ENCODE measurements at places on chromosomes 11 and 22.

GRCh38 chr11:114026355-114026754 is 33.2 kb upstream of the ZBTB16 start:
- no peak for DNase-seq

DNA sequence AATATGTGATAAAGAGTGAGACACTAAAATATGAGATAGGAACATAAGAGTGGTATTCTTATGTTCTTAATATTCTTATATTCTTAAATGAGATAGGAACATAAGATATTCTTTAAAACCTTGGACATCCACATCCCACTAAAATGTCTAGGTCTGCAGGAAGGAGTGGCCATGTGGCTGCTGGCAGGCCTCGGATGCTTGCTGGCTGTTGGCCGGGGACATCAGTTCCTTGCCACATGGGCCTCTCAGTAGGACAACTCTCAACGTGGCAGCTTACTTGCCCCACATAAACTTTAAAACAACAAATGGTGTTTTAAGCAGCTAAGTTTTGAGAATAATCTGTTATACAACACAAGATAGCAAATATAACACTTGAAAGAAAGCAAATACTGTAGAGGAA is 240.1 kb downstream of the CASP12 start:
- no peak for DNase-seq

GRCh38 chr22:41368543-41369423 is 13.0 kb upstream of the TEF start:
- DNase-seq: no peak

- DNase-seq: no peak
Observed at GRCh38 chr11:73971175-73971719, 11.4 kb downstream of the UCP2 start.

GRCh38 chr11:45774786-45775185 is 30.2 kb upstream of the SLC35C1 start:
- DNase-seq: no peak

DNA sequence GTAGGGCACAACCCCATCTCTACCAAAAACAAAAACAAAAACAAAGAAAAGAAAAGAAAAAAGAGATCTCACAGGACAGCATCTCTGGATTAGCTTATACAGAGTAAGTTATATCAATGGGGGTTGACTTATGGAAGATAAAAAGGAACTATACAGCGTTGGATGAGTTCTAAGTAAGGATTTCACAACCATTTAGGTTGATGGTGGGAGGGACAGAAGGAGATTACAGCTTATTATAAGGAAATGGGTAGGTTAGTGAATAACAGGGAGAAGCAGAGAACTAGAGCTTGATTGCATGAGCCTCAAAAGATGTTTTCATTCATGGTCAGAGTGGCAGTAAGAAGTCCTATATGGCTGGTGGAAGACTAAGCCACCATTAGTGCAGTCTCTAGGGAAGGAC is 60.3 kb downstream of the CECR2 start:
- no peak for DNase-seq

DNA sequence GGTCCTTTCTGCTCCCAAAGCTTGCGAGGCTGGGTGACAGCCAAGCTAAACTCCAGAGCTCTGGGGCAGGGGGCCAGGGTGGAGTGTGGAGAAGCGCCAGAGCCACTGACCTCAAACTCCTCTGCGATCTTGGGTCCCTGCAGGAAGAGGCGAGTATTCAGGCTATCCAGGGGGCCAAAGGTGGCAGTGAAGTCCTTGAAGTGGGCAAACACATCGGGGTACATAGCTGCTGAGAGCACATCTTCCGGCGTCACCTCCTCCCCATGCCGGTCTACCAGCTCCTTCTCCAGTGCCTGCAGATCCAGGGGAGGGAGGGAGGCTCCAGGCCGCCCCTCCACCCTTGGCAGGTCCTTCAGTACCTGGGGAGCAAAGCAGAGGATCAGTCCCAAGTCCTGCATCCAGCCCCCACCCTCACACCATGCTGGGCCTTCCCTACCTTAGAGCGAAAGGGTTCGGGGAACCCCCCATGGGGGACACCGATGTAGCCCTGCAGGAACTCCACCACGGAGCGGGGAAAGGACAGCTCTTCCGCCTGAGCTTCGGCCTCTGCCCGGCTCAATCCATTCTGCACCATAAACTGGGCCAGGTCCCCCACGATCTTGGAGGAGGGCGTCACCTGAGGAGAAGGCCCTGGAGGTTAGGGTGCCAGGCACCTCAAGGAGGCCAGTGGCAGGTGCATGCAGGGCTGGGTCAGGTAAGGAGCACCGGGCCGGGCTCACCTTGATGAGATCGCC is 6.4 kb downstream of the RCE1 start:
- no peak for DNase-seq

DNA sequence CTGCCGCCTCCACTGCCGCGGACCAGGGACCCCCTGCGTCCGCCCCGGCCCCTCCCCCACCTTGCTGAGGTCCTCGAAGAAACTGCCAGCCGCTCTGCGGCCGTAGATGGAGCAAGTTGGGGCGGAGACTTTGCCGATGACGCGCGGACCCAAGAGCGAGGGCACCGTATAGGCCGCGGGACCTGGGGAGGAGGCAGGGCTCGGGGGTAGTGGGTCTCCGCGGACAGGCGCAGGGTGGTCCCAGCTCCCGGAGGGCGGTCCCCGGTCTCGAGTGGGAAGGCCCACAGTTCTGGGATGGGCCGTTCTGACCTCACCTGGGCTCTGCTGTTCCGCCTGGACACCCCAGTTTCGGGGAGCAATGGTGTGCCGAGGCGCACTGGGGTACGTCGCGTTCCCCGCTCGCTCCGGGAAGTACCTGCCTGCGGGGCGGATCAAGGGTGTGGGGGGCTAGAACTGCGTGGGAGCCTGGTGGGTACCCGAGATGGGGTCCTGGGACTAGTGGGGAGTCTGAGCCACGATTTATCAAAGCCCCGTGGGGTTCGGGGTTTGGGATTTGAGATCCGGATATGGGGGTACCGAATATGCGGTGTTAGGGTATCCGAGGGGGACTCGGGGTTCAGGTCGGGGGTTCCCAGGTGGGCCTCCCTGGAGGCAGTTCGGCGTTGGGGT is 1.2 kb upstream of the TYMP start:
- DNase-seq: no peak

DNA sequence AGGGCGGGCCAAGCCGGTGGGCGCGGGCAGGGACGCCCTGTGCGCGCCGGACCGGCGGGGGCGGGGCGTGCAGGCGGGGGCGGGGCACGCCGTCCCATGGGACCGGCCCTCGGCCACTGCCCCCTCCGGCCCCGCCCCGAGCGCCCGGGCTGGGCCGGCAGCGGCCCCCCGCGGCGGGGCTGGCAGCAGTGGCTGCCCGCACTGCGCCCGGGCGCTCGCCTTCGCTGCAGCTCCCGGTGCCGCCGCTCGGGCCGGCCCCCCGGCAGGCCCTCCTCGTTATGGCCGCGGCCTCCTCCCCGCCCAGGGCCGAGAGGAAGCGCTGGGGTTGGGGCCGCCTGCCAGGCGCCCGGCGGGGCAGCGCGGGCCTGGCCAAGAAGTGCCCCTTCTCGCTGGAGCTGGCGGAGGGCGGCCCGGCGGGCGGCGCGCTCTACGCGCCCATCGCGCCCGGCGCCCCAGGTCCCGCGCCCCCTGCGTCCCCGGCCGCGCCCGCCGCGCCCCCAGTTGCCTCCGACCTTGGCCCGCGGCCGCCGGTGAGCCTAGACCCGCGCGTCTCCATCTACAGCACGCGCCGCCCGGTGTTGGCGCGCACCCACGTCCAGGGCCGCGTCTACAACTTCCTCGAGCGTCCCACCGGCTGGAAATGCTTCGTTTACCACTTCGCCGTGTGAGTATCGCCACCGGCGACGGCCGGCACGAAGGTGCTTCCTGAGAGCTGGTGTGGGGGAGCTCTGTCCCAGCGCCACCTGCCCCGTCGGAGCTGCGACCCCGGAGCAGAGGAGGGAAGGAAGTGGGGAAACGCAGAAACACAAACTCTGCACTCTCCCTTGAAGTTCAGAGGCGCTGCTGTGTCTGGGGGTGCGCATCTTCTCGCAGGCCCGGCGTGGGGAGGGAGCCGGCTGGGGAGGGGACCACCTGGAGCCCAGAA is at the start of gene KCNQ1:
Gene KCNQ1 (plus strand): TSS at position 188 of the 925 bp plus-strand sequence. CDS start 91 bp downstream, at position 279.
- DNase-seq: no peak
